ENCODE measurements at places on chromosomes 4 and X. TPM values are rescaled to one million over a fixed set of nuclear protein-coding genes. Genes with fewer than 3 reads are reported as not detected.

- peaks cover 2% of the 10 kb centered on the region for H3K27me3 ChIP-seq
- H3K36me3 ChIP-seq = no peaks in the 10 kb centered on the region
- no peak overlapping the region for H3K4me3 ChIP-seq
These were observed 60.7 kb upstream of the DHRSX start for GRCh38 chrX:2561456-2561855.

AR gene
- total RNA-seq = not detected

DNA sequence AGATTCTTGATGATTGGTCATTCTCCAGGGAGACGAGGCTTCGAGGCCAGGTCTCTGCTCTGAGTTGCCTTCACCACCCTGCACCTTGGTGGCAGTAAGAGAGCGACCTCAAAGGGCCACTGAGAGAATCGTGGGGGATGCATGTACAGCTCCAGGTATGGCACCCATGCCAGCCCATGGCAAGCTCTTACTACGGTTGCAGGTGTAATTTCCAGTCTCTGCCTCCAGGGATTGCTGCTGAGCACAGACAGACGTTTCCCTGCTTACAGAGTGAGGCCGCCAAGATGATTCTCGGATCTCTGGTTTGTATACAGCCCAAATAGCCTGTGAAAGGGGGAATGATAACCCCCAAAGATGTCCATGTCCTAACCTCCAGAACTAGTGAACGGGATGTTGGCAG is 16.3 kb upstream of the DRD5 start:
- H3K4me1 ChIP-seq = peaks cover 2% of the 10 kb centered on the region
- DNase-seq = no peak
- H3K4me3 ChIP-seq = no peak overlapping the region
- peaks cover 13% of the 10 kb centered on the region for H3K27me3 ChIP-seq

TENM3 gene
- not detected for total RNA-seq

- H3K4me3 ChIP-seq = peak overlapping the region; percentile 72
- H3K36me3 ChIP-seq = no peaks in the 10 kb centered on the region
- DNase-seq = peak; percentile 52
- peaks cover 44% of the 10 kb centered on the region for H3K27me3 ChIP-seq
- H3K27ac ChIP-seq = no peak overlapping the region
These were observed 3.1 kb upstream of the NR3C2 start for GRCh38 chr4:148445071-148445859.

GRCh38 chrX:10571260-10571659 is 49.1 kb downstream of the MID1 start:
- DNase-seq = no peak
- H3K4me3 ChIP-seq = no peak overlapping the region
- H3K27ac ChIP-seq = no peak overlapping the region
- no peaks in the 10 kb centered on the region for H3K36me3 ChIP-seq
- no peaks in the 10 kb centered on the region for H3K27me3 ChIP-seq
- H3K4me1 ChIP-seq = no peaks in the 10 kb centered on the region

- no peaks in the 10 kb centered on the region for H3K27me3 ChIP-seq
- H3K27ac ChIP-seq = no peak overlapping the region
- H3K36me3 ChIP-seq = no peaks in the 10 kb centered on the region
- peaks cover 19% of the 10 kb centered on the region for H3K4me1 ChIP-seq
These were observed 26.5 kb downstream of the SPARCL1 start for GRCh38 chr4:87502580-87503238.

GRCh38 chr4:14671146-14671545 is 331.1 kb upstream of the CPEB2 start:
- DNase-seq = no peak
- H3K27me3 ChIP-seq = no peaks in the 10 kb centered on the region
- no peaks in the 10 kb centered on the region for H3K4me1 ChIP-seq
- no peak overlapping the region for H3K27ac ChIP-seq

DNA sequence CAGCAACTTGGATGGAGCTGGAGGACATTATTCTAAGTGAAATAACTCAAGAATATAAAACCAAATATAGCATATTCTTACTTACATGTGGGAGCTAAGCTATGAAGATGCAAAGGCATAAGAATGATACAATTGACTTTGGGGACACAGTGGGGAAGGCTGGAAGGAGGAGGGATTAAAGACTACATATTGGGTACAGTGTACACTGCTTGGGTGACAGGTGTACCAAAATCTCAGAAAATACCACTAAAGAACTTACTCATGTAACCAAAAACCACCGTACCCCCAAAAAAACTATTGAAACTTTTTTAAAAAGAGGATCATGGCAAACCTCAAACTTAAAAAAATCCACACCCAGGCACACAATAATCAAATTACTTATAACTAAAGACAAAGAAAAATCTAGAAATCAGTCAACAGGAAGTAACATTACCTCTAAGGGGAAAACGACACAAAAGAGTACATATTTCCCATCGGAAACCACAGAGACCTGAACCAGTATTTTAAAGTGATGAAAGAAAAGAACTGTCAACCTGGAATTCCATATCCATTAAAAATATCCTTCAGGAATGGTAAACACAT is 241.8 kb downstream of the PRDM5 start:
- no peak overlapping the region for H3K4me3 ChIP-seq
- no peak overlapping the region for H3K27ac ChIP-seq
- H3K4me1 ChIP-seq = peaks cover 2% of the 10 kb centered on the region
- no peaks in the 10 kb centered on the region for H3K36me3 ChIP-seq

GRCh38 chr4:174561560-174561959 is 39.3 kb upstream of the HPGD start:
- no peak overlapping the region for H3K4me3 ChIP-seq
- H3K36me3 ChIP-seq = no peaks in the 10 kb centered on the region
- DNase-seq = no peak
- no peaks in the 10 kb centered on the region for H3K4me1 ChIP-seq
- no peak overlapping the region for H3K27ac ChIP-seq

- no peaks in the 10 kb centered on the region for H3K27me3 ChIP-seq
- no peak overlapping the region for H3K4me3 ChIP-seq
- H3K36me3 ChIP-seq = peaks cover 2% of the 10 kb centered on the region
- H3K27ac ChIP-seq = peak overlapping the region; percentile 3
These were observed 127.4 kb downstream of the RBM47 start for GRCh38 chr4:40502220-40502619.

DNA sequence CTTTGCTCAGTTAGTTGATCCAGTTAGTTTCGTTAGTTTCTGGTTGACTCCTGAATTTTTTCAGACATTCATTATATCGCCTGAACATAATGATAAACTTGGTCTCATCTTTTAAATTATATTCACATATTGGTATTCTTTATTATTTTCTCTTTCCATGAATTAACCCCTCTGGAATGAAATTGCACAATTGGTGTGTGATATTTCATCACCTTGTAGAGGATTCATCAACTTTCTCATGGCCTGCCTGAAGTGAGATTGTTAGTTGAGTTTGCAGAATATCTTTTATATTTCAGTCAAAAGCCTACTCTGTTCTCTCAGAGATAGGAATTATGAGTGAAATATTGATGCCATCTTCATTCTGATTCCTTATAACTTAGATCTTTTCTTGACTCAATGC is 1160.6 kb upstream of the AGA start:
- no peaks in the 10 kb centered on the region for H3K27me3 ChIP-seq
- DNase-seq = no peak
- H3K27ac ChIP-seq = no peak overlapping the region
- H3K4me1 ChIP-seq = no peaks in the 10 kb centered on the region
- H3K36me3 ChIP-seq = no peaks in the 10 kb centered on the region

GRCh38 chr4:65668201-65669089 is 1.8 kb downstream of the EPHA5 start:
- H3K27me3 ChIP-seq = peaks cover 49% of the 10 kb centered on the region
- no peaks in the 10 kb centered on the region for H3K36me3 ChIP-seq
- H3K4me3 ChIP-seq = no peak overlapping the region

DNA sequence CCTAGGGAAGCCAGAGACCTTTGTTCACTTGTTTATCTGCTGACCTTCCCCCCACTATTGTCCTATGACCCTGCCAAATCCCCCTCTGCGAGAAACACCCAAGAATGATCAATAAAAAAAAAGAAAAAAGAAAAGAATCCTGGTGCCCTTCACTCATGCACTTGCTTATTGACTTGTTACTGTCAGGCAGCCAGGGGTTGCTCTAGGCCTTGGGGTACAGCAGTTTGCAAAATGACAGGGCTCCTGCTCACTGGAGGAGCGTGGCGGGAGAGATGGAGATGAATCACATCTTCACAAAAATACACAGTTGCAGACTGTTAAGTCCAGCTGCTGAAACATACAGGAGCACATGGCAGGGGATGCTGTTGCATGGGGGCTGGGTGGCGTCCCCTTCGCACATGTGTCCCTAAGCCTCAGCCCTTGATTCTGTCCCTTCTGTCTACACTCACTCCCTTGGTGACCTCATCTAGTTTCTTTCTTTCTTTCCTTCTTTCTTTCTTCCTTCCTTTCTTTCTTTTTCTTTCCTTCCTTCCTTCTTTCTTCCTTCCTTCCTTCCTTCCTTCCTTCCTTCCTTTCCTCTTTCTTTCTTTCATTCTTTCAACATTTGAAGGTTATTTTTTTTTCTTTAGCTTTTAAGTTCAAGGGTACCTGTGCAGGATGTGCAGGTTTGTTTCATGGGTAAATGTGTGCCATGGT is 16.9 kb upstream of the TMEM271 start:
- no peak overlapping the region for H3K4me3 ChIP-seq
- no peak for DNase-seq
- H3K4me1 ChIP-seq = no peaks in the 10 kb centered on the region
- no peak overlapping the region for H3K27ac ChIP-seq
- no peaks in the 10 kb centered on the region for H3K36me3 ChIP-seq

KDR gene
- total RNA-seq = not detected

FRG2 gene
- not detected for total RNA-seq

DNA sequence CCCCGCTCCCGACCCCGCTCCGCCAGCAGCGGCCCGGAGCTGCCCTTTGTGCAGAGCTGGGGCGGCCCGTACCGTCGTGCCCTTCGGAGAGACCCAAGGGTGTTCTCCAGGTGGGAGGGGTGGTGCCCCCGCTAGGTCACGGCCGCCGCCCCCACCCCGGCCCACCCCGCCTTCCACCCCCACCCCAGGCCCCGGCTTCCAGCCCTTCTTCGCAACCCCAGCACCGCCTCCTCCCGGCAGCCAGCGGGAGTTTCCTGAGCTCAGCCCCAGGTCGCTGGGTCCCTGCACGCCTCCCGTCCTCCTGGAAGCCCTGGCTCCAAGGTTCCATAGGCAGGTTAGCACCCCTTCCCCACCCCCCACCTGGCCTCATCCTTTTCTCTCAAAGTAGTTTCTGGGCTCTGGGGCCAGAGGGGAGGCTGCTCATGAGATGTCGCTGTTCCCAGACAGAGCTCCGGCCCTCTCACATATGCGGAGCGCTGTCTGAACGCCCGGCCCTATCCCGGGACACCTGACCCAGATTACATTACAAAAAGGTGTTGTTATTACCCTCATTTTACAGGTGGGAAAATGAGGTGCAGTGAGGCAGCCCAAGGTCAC is 25.2 kb upstream of the FGFR3 start:
- H3K4me3 ChIP-seq = no peak overlapping the region
- H3K27ac ChIP-seq = no peak overlapping the region
- H3K4me1 ChIP-seq = peaks cover 2% of the 10 kb centered on the region
- DNase-seq = no peak
- H3K36me3 ChIP-seq = no peaks in the 10 kb centered on the region
- peaks cover 18% of the 10 kb centered on the region for H3K27me3 ChIP-seq

DNA sequence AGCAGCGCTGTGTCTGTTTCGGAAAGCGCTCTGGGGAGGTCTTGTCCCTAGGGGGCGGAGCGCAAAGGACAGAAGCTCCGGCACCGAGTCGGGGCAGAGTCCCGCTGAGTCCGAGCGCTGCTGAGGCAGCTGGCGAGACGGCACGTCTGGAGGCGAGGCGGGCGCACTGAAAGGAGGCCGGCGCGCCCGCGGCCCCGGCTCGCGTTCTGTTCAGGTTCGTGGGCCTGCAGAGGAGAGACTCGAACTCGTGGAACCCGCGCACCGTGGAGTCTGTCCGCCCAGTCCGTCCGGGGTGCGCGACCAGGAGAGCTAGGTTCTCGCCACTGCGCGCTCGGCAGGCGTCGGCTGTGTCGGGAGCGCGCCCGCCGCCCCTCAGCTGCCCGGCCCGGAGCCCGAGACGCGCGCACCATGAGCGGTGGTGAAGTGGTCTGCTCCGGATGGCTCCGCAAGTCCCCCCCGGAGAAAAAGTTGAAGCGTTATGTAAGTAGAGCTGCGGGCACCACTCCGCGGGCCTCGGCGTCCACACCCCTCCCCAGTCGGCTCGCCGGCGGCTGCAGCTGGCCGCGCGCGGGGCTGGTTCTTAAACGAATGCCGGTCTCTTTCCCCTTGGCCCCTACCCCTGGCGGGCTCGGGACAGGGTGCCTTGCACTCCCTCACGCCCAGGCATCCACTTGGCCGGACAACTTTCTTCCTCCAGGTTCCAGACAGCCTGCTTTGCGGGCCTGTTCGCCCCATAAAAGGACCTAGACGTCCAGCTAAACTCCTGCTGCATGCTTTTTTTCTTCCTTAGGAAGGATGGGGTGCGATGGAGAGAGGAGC is at the start of gene GAB1:
GAB1 (plus strand) TSS at position 96 of the 819 bp plus-strand sequence; CDS start at position 409, 313 bp downstream.
- peak; percentile 29 for DNase-seq
- no peaks in the 10 kb centered on the region for H3K36me3 ChIP-seq
- H3K27ac ChIP-seq = no peak within 1 kb of the TSS
- H3K4me3 ChIP-seq = peak within 1 kb of the TSS; percentile 83

GRCh38 chrX:69948276-69948797 is 101.4 kb downstream of the AWAT2 start:
- H3K36me3 ChIP-seq = no peaks in the 10 kb centered on the region
- no peak overlapping the region for H3K4me3 ChIP-seq
- no peaks in the 10 kb centered on the region for H3K27me3 ChIP-seq
- H3K27ac ChIP-seq = no peak overlapping the region

- peaks cover 7% of the 10 kb centered on the region for H3K36me3 ChIP-seq
- H3K4me3 ChIP-seq = no peak overlapping the region
- H3K27ac ChIP-seq = no peak overlapping the region
- DNase-seq = no peak
- H3K27me3 ChIP-seq = no peaks in the 10 kb centered on the region
These were observed 506.1 kb downstream of the RPA4 start for GRCh38 chrX:97389761-97390192.

DNA sequence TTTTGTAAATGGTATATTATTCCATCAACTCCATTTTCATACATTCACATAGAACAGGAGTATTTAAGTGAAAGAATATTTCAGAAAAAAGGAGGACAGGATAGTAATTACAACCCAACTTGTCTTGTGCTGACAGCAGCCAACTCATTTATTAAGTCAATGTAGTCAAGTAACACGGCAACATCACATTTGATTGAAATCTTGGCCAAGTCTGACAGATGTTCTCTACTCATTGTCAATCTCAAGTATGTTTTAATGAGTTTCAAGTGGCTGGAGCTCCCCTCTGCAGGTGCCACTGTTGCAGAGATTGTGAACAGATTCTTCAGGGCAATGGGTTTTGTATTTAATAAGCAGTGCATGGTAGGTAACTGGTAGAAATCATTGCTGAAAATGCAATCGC is 332.5 kb downstream of the C4orf33 start:
- H3K4me3 ChIP-seq = no peak overlapping the region
- no peak for DNase-seq
- no peaks in the 10 kb centered on the region for H3K4me1 ChIP-seq
- H3K27me3 ChIP-seq = no peaks in the 10 kb centered on the region
